ENCODE measurements at places on chromosomes 2 and 18.

DNA sequence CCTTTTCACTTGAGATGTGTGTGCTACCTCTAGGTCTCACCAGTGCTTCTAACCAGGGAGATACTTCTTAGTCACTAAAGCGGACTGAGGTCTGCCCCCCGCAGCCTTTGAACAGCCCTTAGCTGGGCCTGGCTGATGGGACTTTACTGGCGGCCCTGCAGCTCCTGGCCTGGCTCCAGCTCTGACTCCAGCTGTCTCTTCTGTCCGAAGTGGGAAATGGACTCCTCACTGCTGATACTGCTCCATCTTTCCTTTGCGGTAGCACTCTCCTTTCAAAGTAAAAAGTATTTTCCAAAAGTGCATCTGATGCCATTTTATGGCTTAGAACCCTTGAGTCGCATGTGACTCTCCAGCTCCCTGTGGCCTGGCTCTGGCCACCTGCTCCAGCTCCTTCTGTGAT, 64.5 kb downstream of the ATP9B start:
- peak; percentile 37 for DNase-seq

DNA sequence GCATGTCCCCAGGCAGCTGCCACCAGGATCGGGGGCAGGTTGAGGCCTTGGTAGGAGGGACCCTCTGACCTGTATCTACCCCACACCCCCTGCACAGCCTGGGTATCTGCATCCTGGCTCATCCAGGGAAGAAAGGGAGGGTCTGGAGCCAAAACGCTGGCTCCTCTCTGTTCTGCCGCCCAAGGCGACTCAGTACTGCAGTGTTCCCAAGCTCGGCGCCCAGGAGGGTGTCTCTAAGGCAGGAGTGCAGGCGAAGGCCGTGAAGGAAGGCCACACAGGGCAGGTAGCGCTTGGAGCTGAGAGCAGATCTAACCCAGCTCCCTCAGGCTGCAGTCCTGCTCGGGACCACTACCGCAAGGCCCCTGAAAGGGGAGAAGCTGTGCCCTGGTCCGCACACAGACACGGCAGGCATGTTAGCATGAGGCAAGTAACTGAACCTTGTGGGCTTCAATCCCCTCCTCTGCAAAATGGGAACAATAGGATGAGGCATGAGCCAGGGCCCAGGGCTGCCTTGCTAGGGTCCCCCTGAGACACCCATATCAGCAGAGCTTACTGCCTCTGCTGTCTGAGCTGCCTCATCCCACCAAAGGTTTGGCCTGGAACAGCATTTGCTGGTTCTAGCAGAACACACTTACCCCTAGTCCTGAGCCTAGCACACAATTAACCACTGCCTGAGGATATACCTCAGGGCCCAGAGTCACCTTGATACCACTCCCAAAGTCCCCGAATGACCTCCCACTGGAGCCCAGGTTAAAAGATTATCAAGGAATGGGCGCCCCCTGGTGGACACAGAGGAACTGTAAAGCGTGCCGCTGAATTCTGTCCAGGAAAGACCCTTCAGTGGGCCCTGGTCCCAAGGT, 6.5 kb downstream of the PTMA start:
- DNase-seq = peak; percentile 62

GRCh38 chr2:163909411-163910080, 173.7 kb upstream of the FIGN start:
- no peak for DNase-seq

GRCh38 chr2:215619022-215619958, 183.4 kb upstream of the FN1 start:
- no peak for DNase-seq

GRCh38 chr2:241940329-241940728, 70.8 kb downstream of the RTP5 start:
- no peak for DNase-seq

- DNase-seq = no peak
Measured at GRCh38 chr2:118221536-118222272, 133.4 kb downstream of the INSIG2 start.

DNA sequence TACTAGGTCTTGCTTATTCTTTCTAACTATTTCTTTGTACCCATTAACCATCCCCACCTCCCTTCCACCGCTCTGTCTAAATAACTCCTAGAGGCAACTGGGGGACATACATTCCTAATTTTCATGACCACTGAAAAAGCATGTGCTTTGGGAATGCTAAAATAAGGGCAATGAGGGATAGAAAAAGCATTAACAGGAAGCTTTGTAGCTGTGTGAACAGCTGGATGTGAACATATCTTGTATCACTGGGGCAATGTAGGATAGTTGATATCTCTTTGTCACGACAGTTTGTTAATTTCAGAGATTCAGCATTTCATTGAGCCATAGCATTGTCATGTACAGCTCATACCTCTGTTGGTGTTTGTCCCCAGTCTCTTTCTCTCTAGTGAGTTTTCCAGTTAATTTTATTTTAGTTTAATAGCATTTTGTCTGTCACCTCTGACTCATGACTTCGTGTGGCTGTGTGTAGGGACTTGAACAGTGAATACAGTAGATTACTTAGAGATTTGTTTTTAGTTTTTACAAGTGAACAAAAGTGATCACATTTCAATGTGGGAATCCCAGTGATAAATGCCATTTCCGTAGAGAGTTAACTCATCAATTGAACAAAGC, 230.3 kb upstream of the NRP2 start:
- no peak for DNase-seq

DNA sequence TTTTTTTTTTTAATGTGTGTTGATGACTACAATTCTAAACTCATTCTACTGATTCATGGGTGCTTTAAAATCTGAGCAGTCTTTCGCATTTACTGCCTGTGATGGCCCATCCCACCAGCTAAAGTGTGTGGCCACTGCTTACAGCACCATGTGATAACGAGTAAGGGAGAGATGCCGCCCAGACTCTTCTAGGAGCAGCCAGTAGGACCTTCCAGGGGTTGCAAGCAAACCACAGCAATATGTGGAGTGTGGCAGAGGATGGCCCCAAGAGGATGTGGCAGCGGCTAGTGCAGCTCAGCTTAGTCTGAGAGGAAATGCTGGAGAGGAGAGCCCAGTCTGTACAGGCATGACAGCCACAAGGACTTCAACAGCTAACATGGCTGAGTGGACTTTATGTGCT, 14.9 kb downstream of the IL1B start:
- no peak for DNase-seq

DNA sequence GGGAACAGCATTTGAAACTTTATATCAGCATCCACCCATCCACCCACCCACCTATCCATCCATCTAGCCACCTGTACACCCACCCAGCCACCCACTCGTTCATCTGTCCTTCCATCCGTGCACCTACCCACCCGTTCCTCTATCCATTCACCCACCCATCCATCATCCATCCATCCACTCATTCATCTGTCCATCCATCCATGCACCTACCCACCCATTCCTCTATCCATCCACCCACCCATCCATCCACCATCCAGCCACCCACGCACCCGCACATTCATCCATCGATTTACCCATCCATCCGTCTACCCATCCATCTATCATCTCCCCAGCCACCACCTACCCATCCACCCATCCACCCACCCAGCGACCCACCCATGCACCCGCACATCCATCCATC, 24.8 kb downstream of the LDLRAD4 start:
- no peak for DNase-seq

DNA sequence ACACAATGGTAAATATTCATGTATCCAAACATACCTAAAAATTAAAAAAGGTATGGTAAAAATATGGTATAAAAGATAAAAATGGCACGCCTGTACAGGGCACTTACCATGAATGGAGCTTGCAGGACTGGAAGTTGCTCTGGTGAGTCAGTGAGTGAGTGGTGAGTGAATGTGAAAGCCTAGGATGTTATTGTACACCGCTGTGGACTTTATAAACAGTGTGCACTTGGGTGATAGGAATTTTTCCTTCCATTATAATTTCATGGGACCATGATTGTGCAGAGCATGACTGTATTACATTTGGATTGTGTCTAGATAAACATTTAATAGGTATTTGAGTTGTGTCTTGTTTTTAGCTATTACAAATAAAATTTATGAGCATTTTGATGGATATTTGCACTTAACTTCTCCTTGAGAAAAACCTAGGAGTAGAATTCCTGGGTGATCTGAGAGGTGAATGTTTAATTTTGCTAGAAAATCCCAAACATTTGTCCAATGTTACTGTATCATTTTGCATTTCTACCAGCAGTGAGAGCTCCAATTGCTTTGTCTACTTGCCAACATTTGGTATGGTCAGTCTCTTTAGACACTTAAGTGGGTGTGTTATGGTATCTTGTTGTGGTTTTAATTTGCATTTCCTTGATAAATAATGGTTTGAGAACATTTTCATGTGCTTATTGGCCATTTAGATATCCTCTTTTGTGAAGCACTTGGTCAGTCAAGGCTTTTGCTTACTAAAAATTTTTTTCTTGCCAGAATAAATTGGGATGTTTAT, 81.7 kb downstream of the BCL2L11 start:
- DNase-seq = no peak

DNA sequence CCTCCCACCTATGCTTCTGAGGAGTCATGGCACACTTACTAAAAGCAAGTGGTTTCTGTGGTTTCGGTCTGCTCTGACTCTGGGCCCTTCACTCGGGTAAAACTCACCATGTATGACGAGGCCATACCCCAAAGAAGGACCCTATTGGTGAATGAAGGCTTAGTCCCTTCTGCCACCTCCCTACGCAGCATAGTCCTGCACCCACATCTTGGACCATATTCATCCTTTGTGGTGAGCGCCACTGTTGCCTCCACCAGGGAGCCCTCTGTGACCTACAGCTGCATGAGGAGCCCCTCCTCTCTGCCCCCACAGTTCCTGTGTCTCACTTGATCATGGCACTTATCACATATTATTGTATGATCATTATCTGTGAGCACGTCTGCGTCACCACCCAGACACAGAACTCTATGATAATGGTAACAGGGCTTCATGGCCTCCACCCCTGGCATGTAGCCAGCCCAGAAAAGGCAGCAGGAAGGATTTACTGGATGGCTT, 113.3 kb downstream of the TFCP2L1 start:
- no peak for DNase-seq

DNA sequence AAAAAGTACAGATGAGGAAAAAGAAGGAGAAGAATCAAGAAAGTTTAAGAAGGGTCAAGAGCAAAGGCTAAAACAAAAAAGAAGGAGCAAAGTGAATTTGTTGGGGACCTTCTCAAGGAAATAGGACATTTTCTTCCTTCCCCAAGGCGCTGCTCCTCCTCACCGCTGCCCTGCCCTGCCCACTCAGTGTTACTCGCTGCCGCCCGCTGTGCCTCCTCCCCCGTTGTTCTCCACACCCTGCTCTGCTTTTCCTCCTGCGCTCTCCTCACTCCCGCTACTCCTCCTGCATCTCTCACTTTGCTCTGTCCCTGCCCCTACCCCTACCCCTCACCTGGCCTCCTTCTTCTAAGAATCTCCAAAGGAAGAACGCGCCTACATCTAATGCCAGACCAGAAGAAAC, 50.7 kb downstream of the ID2 start:
- peak; percentile 35 for DNase-seq

- no peak for DNase-seq
Measured at GRCh38 chr2:210844016-210844415, 287.6 kb downstream of the CPS1 start.

- no peak for DNase-seq
Measured at GRCh38 chr2:142165790-142166189, 35.0 kb upstream of the LRP1B start.

DNA sequence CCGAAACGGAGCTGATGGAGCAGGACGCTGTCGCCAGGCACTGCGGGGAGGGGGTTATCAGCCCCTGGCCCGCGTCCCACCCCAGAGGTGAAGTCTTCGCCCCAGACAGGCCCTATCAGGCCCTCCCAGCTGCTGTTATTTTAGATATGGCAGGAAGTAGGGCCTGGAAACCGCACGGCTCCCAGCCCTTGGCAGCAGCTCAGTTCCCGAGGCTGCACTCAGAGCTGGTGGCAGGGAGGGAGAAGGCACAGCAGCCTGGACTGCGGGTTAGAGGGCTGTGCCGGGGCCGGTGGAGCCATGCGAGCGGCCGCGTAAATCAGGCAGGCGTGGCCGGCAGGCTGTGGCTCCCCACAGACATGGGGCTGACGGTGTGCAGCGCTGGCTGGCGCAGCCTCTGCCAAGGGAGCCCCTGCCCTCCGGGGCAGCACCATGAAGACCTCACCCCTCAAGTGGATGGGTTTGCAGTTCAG, 111.4 kb downstream of the NFATC1 start:
- DNase-seq = peak; percentile 64

DNA sequence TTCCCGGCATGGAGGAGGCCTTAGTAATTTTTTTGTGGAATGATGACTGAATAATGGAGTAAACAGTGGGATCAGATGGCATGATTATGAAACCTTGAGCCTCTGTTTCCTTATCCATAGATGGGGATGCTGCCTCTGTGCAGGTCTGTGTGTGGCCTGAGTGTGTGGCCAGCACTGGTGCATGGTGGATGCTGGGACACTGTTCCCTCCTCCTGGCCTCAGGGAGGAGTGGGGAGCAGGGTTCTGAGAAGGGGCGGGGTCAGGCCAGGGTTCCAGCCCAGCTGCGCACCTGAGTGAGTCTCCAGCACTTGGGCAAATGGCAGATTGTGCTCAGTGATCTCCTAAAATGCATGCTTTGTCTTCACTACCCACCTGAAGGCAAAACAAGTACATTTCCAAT, 66.4 kb downstream of the DCDC2C start:
- DNase-seq = no peak

DNA sequence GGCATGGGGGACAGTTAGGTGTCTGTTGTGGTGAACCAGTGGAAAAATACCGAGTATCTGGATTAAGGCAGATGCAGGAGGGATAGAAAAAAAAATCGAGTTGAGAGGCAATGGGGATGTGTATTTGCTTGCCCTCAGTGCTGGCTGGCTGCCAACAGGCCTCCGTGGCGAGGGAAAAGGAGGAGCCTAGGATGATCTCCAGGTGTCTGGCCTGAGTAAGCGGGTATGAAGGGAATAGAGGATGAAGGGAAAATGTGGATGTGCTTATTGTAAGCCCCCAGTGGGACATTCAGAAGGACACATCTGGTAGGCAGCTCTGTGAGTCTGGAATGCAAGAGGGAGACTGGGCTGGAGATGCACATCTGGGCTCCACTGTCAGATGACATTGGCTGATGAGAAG, 22.8 kb downstream of the KCNS3 start:
- no peak for DNase-seq

- no peak for DNase-seq
Measured at GRCh38 chr2:12577567-12578253, 139.0 kb upstream of the TRIB2 start.

DNA sequence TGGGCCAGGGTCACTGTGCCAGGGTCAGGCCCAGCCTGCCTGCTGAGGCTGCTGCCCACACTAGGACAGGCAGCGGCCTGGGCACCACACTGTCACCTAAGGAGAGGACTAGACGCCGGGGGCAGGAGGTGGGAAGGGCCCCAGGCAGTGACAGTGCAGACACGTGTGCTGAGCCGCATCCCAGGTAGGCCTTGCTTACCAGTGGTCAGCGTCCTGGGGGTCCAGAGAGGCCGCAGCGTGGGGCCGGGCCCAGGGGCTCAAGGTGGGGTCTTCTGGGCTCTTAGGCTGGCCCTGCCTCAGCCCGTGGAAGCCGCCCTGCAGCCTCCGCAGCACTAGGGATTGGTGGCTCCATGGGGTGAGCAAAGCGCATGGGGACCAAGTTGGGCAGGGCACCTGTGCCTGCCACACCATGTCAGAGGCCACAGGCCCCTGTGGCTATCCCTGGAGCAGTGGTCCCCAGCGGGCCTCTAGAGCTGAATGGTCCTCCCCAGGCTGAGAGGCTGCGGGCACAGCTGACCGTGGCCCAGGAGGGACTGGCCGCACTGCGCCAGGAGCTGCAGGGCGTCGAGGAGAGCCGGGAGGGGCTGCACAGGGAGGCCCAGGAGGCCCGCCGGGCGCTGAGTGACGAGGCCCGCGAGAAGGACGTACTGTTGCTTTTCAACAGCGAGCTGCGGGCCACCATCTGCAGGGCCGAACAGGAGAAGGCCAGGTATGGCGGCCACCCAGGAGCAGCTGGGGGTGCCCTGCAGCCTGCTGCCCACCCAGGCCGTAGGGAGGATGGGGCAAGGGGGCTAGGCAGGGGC, 35.2 kb upstream of the SNED1 start:
- peak; percentile 5 for DNase-seq

All from head of caudate nucleus (tissue), 42 donors.